ENCODE measurements at places on chromosomes 2 and 18.

DNA sequence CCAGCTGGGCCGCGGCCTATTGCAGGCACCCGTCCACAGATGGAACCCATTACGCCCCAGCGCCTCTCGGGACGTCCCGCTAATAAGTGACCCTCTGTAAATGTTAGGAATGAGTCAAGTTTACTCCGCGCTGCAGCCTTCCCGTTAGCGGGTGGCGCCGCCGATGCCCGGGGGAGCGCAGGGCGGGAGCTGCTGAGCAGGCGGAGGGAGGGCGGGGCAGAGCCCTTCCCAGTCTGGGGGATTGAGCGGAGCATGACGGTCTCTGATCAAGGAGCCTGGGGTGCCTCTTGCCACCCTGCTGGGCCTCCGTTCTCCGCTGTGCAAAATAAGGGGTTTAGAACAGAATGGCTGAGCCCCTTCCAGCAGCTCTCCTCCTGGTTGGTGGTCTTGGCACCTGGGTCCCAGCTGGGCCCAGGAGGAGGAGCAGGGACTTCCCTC, 10.5 kb downstream of the CROCC2 start:
- DNase-seq = peak; percentile 97

DNA sequence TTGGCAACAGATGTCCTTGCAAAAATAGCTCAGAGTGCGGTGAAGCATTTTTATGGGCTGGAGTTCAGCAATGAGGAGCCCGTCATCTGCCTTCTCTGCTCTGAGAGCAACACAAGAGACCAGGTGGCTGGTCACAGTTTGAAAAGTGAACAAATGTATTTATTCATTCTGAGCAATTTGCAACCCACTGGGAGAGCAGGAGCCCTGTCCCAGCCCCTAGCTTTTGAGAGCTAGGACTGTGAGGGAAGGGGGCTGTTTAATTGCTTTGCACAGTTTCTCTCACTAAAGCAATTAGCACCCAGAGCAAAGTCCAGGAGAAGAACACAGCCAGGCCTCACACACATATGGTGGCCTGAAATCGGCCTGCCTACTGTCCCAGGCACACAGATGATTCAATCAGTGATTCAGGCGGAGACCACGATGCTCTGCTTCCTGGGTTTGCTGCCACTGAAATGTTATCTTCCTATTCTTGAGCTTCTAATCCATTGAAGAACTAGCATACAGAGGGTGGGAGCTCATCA, 646.1 kb upstream of the ACVR2A start:
- peak; percentile 12 for DNase-seq

GRCh38 chr2:175930504-175930903, 71.6 kb downstream of the LNPK start:
- no peak for DNase-seq

- no peak for DNase-seq
These were observed 301.8 kb downstream of the EXOC6B start for GRCh38 chr2:72524071-72524470.

DNA sequence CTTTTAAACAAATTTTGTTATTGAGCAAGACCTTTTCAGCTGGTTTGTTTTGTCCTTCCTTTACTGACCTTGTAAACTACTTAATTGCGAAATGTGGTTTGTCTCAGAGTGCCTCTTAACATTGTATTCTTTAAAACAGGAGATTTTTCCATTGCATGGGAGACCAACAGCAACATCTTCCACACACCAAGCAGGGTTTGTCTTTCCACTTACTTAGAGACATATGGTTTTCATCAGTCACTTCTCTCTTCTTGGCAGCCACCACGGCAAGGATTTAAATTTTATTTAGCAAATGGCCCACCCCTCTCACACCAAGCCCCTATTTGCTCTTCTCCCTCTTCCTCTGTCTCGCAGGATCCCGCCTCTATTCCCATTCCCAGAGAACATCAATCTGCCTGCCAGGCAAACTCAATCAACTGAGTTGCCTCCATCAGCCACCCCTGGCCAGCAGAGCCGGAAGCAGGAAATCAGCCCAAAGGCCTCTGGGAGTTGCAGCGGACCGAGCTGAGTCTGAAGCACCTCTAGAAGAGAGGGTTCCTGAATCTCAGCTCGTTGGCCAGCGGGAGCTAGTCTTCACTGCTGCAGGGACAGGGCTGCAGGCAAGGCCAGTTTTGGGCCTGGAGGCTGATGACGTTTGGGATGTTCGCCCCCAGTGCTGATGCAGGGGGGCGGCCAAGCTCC, 11.3 kb upstream of the CIB4 start:
- no peak for DNase-seq

DNA sequence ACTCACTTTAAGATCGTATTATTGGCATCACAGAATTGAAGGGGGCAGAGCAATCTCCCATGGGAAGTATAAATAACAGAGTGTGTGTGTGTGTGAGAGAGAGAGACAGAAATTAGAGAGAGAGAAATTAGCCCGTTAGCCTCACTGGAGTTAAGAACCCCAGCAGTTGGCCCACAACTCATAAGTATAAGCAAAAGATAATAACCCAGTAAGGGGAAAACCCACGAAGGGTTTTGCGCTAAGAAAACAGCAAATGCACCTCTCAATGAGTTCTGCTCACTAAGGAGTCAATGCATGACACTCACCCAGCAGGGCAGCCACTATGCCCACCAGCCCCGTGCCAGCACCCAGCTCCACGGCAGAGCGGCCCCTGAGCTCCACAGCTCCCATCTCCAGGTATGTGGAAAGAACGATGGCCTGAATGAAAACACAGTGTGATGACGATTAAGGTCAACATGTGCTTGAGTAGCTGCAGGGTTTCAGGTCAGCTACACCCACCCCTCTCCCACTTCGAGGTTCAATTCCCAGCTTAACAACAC, 3.6 kb downstream of the METTL21A start:
- DNase-seq = no peak

DNA sequence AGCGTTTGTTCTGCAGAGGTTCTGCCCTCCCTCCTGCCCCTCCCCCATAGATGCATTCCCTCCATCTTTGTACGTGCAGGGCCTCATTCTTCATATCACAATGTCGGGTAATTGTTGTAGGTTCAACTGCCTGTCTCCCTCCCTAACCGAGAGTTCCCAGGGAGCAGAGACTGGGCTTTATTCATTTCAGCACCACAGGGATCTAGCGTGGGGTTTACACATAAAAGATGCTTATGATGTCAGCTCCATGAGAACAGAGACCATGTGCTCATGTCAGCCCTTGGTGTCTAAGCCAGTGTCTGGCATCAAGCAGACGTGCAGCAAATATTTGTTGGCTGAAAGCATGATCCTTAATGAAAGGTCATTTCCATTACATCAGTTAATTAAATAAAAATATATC, 298.9 kb upstream of the TRIB2 start:
- no peak for DNase-seq

DNA sequence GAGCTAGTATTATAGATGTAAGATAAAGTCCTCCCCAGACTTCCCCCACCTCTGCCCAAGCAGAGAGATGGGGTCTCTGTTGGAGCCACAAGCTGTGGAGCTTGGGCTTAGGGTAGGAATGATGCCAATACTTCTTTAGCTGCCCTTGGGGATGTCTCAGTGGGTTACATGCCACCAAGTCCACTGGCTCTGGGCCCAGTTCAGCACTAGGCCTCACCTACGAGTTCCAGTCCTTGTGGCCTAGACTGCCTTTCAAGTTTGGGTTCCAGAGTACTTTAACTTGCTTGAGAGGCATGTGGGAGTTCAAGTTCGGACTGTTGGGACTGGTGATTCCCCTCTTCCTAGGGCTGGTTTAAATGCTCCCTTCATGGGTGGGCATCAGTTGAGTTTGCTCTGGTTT, 272.4 kb downstream of the PTPRM start:
- no peak for DNase-seq

- no peak for DNase-seq
These were observed 4.2 kb downstream of the UGT1A1 start for GRCh38 chr2:233764264-233764663.

DNA sequence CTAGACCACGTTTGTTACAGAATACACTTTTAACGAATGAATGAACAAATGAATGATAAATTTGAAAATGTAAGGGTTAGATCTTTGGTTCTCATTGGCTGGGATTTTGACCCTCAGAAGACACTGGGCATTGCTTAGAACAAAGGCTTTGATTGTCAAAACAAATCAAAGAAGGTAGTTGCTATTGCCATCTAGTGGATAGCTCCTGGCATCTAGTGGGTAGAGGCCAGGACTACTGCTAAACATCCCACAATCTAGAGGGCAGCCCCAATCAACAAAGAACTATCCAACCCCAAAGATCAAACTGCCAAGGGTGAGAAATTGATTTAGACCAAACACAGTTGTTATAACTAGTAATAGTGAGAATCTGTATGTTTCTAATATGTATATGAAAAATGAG, 552.3 kb downstream of the KCNJ3 start:
- DNase-seq = no peak

GRCh38 chr2:100682536-100682935, 119.7 kb downstream of the PDCL3 start:
- no peak for DNase-seq

GRCh38 chr2:122261911-122262310, 506.5 kb downstream of the TSN start:
- DNase-seq = no peak

- DNase-seq = no peak
These were observed 235.0 kb downstream of the KLHL29 start for GRCh38 chr2:23619941-23620340.

DNA sequence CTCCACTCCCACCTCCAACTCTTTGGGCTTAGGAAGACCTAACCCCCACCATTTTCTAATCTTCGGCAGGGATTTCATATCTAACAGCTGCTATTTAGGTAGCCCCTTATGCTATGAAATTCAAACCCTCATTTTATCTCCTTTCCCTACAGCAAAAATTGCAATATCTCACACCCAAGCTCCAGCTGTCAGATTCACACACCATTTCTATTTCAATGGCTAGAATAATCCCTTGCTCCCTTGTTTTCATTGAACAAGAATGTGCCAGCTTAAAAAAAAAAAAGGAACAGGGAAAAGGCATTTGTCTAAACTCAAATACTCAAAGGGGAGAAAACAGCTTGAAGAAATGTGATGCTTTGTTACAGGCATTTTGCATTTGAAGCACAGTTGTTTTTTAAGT, 850.6 kb upstream of the ACVR2A start:
- DNase-seq = no peak

DNA sequence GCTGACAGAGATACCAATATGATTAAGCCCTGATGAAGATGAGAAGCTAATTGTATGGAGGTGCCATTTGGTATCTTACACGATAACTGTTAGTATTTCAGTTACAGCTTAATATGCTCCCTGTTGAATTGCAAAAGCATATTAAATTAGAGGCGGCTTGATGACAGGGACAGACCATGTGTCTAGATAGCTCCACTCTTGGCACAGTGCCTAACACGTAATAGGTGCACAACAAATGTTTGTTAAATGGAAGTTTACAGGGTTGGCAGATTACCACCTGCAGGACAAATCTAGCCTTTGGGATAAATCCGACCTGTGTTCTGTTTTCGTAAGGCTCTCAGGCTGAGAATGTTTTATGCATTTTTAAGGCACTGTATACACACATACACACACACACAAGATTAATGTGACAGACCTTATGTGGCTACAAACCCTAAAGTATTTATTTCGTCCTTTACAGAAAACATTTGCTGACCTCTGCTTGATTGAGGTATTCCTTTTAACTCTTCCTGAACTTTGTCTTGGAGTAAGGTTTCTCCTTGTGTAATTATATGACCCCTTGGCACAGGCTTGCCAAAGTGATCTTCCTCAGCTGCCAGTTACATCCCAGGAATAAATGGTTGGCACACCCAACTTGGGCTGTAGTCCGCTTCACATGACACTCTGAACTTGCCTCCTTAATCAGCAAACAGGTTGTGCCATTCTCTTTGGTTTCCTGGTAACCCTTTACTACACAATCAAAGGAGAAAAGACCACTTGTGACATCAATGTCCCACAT, 348.9 kb downstream of the HRH4 start:
- DNase-seq = peak; percentile 79

DNA sequence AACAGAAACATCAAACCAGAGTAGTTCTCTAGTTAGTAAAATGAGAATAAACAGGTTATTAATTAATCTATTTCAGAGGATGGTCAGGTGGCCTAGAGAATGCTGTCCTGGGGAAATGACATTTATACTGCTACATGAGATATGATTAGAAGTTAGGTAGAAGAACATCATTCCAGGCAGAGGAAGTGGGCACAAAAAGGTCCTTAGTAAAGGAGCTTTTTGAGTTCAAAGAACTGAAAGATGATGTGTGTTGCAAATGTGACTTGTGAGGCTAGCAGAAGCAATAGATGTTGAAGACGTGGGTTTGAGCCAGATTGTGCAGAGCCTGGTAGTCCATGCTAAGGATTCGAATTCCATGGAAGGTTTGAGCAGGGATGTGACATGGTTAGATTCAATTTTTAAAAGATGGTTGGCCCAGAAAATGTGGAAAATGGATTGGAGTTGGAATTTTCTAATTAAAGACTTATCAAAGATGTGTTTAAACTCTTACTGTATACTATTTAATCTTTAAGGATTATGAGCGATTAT, 34.2 kb downstream of the RAB10 start:
- no peak for DNase-seq

GRCh38 chr2:190625691-190626090, 23.2 kb upstream of the NAB1 start:
- no peak for DNase-seq

GRCh38 chr2:237490009-237490711, 3.1 kb downstream of the MLPH start:
- DNase-seq = peak; percentile 70

DNA sequence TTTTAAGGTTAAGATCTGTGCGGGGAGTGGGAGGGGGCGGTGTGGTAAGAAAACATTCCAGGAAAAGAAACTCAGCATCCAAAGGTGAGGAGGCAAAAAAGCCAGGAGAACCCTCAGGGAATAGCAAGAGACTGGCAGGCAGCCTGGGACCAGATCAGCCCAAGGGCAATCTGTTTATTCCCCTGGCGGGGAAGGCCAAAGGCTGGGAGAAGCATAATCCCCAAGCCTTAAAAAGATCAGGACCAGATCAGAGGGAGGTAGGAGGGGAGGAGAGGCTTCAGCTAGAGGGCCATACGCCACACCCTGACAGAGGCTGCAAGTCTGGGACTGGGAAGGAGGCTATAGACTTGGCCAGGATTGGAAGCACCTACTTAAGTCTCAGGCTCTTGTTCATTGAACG, 163.0 kb upstream of the PXDN start:
- DNase-seq = no peak

DNA sequence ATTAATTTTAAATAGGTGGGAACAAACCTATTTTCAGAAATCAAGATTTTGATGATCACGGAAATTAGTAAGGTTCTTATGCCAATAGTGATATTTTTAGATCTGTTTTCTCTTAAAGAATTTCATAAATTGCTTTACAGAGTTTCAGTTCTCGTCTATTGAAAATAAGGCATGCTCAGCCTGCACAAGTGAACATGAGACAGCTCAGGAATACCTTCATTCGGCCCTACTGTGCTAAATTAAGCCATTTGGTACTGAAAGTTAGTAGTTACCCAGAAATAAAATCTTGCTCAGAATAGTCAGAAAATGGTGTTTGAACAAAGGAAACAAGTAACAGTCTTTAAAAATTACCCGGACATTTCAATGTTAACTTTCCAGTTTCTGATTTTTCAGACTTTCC, 60.4 kb downstream of the DLGAP1 start:
- DNase-seq = no peak

DNA sequence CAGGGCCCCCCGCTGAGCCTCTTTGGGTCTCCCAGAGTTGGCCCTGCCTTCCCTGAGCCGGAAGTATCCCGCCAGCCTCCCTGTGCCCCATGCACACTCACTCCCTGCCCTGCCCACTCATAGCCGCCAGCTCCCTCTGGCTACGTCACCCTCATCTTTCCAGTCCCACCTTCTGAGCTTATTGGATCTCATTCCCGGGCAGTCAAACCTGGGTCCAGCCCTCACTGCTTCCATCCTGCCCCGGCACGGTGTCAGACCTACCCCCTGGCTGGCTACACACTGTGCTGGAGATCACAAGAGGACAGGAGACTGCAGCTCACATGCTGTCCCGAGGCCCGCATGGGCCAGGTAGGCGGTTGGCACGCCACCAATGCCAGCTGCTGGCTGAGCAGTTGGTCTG, 147.2 kb downstream of the ASB1 start:
- no peak for DNase-seq

Data from kidney (tissue), 22 donors.